AG10803 (cell line): ENCODE measurements at places on chromosomes 12 and 14.
A peak's percentile ranks its signal among the peaks of the same experiment; 100 is the strongest.

DNA sequence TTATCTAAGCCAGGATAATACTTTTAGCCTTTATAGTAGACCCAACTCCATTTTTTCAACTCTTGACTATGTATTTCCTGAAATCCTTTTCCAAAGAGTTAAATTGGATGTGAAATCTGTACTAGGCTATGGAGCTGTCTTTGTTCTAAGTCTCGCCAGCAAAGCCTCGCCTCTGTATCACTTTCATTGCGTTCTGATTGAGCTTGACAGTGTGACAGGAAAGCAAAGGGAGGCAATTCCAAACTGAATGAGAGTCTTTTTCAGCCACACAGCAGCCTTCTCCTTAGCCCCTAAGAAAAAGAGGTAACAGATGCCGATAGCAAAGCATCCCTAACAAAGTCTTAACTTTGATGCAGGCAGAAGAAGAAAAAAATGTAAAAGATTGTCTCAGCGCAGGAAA is 154.6 kb upstream of the OTX2 start:
- DNase-seq = no peak

GRCh38 chr12:11162502-11162901 is 8.5 kb upstream of the SMIM10L1 start:
- no peak for DNase-seq

- DNase-seq = no peak
Observed at GRCh38 chr12:49789992-49790391, 38.2 kb downstream of the NCKAP5L start.

GRCh38 chr12:122851820-122852219 is 16.6 kb downstream of the HIP1R start:
- DNase-seq = peak; percentile 75

- DNase-seq = peak; percentile 15
Observed at GRCh38 chr14:56247495-56248200, 129.4 kb downstream of the PELI2 start.

GRCh38 chr12:27422697-27423096 is 23.8 kb upstream of the SMCO2 start:
- DNase-seq = no peak

DNA sequence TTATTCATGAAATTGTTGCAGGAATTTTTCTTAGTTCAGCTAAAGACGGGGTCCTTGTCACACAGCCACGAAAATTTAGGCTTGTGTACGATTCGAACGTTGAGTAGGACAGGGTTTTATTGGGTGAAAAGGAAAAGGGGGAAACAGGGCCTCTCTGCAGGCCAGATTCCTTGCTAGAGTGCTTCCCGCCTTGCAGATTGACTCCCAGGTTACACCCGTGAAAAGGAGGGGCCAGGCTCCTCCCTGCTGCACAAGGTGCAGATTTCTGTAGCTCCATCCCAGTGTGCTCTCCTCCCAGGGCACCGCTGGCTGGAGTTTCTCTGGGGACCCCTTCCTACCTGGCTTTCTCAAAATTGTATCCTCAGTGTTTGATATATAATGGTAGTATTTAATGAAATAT is 221.5 kb downstream of the ERC1 start:
- DNase-seq = no peak

DNA sequence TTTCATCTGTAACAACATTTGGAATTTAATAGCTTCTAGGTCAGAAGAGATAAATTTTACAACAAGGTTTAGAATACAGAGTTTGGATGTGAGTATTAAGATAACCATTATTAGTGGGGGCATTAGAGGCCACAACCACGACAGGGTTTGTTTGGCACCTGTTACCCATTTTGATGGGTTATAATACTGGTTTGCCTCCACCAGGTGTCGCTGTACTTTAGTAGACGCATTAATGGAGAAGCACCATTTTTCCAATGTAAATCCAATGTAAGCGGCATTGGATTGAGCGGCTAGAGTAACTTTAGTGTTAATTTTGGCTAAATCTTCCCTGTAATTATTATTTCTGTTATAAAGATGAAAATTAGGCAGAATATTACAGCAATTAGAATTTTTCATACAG is 136.2 kb downstream of the SLCO1B3 start:
- DNase-seq = no peak

DNA sequence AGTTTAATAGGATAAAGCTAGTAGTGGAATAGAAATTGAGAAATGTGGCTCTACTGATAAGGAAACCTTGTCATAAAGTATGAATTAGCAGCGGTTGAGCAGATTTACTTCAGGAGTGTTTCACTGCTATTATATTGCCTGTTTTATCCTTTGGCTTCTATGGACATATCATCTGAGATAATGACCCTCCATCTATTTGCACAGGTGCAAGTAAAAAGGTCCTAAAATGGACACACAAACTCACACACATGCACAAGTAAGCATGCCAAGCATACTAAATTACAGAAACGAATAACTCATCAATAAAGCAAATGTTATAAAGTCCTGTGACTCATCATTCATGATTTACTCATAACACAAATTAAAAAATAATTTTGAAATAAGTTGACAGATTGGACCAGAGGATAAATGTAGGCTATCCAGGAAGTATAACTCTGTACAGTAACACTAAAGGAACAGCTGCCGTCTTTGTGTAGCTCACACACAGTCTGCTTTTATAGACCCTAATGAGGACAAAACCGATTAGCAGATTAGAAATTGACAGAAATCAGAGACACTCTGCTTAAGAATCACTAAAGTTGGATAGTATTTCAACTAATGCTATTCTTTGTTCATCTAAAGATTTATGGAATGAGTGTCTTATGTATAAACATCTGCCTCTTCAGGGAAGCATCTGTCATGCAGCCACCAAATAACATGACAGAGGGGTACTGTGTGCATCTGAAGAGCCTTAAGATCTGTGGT is 73.9 kb downstream of the SYT1 start:
- no peak for DNase-seq

DNA sequence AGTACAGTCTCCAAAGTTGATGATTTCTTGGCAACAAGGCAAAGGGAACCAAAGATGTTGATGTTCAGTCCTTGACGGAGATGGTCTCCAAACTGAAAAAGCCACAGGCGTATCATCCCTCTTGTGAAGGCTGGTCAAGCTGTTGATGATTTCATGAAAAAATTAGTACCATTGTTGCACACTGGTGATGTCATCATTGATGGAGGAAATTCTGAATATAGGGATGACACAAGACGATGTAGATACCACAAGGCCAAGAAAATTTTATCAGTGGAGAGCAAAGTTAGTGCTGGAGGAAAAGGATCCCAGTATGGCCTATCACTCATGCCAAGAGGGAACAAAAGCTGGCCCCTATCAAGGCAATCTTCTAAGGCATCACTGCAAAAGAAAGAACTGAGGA is 88.7 kb upstream of the KRR1 start:
- DNase-seq = no peak

GRCh38 chr14:77259025-77259715 is 11.8 kb downstream of the NGB start:
- no peak for DNase-seq
